ENCODE measurements at places on chromosomes 7 and 10.
A peak's percentile ranks its signal among the peaks of the same experiment; 100 is the strongest.

GRCh38 chr7:9028012-9028411 is 594.6 kb downstream of the NXPH1 start:
- no peak for DNase-seq

DNA sequence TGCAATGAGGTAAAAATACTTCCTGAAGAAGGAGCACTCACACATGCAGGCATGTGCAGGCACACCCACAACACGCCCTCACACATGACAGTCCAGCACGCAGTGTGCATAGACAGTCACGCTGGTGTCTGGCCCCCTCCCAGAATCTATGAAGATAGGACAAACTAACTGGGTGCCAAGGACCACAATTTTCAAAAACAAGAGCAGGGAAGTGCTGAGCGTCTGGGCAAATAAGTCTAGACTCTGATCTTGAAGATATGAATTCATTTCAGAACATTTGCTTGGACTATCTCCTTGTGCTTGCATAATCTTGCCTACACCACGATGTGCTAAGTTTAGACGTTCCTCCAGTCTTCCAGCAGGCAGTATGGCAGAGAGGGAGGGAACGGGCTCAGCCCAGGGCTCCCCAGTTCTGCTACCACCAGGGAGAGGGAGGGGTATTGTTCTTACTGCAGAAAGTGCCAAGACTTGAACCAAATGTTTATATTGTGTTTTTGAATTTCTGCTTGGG is 276.5 kb upstream of the KLF6 start:
- no peak for DNase-seq

- no peak for DNase-seq
Observed at GRCh38 chr7:80139236-80139635, 4.6 kb downstream of the GNAI1 start.

- DNase-seq = no peak
Observed at GRCh38 chr7:43462836-43463235, 120.1 kb upstream of the STK17A start.

GRCh38 chr10:3807928-3808496 is 23.0 kb upstream of the KLF6 start:
- no peak for DNase-seq

- DNase-seq = no peak
Observed at GRCh38 chr10:10830293-10830986, 187.2 kb upstream of the CELF2 start.

- DNase-seq = no peak
Observed at GRCh38 chr10:22436526-22436892, 91.2 kb downstream of the SPAG6 start.

GRCh38 chr10:116073001-116073400 is 200.0 kb downstream of the GFRA1 start:
- DNase-seq = no peak

GRCh38 chr10:25504306-25504705 is 329.5 kb downstream of the GPR158 start:
- DNase-seq = no peak

DNA sequence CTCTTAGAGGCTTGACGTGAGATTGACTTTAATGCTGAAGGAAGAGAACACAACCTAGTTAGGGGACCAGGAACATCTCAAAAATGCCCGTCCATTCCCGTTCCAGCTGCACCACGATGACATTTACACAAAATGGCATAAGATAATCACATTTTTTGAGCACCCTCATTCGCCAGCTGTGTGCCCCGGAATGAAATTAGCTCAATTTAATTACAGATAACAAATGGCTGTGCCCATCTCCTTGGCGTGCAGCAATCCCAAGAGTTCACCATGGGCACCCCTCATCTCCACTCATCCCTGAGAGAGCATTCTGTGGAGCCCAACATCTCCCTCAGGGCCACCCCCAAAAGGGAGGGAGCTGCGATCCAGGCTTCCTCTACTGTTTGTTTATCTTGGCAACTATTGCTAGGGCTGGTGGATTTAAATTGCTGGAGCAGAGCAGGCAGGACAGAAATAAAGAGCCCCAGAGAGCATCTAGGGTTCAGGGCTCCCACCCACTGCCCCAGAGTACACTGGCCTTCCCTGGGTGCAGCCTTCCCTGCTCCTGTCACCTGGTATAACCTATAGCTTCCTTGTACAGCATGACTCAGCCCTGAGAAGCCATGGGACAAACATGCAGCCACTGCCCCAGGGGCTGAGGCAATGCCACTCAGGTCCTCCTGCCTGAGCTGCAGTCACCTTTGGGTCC is 263.5 kb downstream of the ZEB1 start:
- DNase-seq = no peak

- DNase-seq = no peak
Observed at GRCh38 chr7:115924411-115924810, 106.2 kb downstream of the TFEC start.

GRCh38 chr7:133234961-133235875 is 17.7 kb upstream of the EXOC4 start:
- DNase-seq = no peak

DNA sequence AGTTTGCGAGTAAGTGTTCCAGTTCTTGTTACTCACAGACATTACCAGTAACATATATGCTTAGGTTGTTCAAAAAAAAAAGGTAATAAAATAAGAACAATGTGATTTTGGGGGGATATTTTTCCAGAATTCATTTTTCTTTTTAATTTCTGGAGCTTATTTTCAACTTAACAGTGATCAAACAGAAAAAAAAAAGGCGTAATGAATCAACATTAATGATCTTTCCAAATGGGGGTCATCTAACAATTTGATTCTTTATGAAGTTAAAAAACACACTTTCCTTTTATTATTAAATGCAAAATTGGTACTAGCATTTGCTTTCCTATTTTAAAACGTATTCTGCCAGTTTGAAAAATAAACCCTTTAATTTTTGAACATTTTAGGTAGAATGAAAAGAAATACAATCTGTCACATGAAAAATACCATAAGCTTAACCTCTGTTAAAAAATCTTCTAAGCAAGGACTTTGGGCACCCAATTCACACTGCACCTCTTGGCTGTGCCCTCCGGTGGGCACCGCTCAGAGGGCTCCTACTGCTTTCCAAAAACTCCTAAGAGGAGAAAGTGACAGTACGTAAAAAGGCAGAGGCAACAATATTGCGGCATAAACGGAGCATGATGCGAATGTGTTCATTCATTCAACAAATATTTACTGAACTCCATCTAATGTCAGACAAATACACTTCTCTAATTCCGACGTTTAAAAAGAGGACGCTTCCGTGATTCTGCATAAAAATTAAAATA is 32.6 kb downstream of the CNPY1 start:
- no peak for DNase-seq

GRCh38 chr7:76397409-76398183 is 11.9 kb downstream of the SSC4D start:
- DNase-seq = peak; percentile 75

DNA sequence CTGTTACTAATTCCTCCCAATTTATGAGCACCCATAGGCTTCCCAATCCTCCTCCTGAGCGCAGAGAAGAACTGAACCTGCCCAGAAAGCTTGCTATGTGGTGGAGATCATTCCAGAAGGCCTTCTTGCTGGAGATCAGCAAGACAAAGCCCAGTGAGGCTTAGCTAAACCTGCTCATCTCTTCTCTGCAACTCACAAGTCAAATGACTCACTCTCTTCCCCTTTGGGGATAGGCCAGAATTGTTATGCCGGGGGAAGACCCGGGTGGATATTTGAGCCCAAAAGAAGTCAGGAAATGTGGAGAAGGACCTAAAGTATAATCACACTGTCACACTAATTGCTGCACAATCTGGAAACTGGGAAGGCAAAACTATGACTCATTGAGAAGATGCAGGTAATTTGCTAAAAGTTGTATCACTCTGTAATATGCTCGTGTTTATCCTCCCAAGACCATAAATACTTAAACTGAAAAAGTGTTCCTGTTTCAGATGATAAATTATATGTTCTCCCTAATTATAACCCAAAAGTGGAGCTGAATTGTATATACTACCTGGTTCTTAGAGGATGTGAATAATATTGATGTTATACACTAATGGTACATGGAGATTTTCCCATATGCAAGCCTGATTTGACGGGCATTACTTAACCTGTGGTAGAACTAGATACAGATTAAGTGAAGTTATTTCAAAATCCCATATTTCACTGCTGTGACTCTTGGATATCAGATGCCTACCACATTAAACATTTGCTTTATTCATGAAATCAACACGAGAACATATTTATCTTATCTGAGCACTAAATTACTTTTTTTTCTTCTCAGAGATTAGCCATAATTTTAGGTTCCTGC is 6.4 kb downstream of the NEBL start:
- DNase-seq = no peak

DNA sequence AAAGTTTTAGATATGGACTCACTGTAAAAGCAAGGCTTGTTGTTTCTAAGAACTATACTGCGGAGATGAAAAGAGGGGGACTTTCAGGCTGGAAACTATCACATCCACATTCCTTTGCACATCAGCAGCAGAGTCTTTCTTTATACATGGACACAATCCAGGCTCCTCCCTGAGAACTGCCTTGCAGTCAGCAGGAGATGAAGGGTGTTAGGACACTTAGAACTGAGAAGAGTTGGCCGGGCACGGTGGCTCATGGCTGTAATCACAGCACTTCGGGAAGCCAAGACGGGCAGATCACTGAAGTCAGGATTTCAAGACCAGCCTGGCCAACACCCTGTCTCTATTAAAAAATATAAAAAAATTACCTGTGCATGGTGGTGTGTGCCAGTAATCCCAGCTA is 9.7 kb upstream of the GARS1 start:
- no peak for DNase-seq

DNA sequence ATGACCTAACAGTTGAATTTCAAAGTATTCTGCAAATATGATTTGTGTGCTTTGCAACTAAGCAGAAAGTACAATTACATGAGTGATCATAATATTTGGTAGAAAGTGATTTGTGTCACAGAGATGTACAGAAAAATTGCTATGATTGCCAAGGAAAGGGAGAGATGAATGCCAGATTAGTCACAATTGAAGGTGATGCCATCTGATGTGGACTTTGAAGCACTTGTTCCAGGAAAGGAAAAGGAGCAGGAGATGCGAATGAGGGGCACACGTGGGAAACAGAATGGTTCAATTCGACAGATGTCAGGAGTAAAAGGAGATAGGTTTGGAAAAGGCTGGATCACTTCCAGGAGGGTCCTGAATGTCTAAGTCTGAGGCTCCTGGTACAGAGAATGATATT is 153.1 kb upstream of the LAMB4 start:
- no peak for DNase-seq

DNA sequence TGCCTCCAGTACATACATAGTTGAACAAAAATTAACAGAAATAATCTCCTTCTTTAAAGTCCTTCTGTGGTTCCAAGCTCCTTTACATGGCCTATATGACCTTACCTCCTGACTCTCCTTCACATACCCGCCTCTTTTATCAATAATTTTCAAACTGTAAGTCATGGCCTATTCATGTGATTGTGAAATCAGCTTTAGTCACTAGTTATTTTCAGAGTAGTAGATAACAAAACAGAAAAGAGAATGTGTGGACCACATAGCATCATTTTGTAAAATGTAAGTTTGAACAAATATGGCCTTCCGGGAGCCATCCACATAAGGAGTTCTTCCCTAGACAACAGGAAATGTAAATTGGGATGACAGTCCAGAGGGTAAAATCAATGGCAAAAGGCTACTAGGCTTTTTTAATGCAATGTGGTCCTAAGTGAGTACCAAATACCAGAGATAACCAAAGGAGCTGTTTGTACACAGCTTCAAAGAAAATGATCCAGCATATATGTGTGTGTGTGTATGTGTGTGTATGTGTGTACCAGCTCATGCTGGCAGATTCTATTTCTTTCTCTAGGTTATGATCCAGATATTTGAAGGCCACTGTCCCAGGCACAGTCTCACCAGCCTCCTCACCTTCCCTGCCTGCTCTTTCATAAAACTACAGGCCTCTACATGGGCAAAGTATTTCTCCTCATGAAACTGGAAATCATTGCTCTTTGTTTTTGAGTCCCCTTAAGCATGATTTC is 12.3 kb upstream of the FAM133B start:
- no peak for DNase-seq

DNA sequence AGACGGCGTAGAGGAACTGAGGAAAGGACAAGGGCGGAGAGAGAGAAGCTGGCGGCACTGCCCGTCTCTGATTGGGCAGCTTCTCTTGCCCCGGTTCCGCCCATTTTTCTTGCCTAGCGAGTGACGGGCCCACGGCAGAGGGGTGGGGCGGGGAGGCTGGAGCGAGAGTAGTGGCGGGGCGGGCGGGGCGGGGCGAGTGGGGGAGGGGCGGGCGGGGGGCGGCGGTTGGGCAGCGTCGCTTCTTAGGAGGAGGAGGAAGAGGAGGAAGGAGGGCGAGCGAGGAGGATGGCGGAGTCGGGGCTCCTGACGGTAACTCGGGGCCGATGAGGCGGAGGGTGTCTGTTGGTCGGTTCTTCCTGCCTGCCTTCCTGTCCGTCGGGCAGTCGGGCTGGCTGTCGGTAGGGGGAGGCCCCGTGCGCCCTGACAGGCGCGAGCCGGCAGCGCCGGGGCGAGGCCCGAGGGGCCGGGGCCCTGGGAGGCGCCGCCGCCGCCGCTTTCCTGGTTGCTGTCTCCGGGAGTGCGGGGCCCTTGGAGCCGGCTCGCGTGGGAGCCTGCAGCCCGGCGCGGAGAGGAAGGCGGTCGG is at the start of gene SHOC2:
Gene SHOC2, plus strand, starts transcription at position 256 of the 583 bp plus-strand sequence. CDS start 44,755 bp downstream, outside the sequence.
- DNase-seq = peak; percentile 86

- no peak for DNase-seq
Observed at GRCh38 chr10:92208157-92208720, 82.6 kb downstream of the CPEB3 start.

- no peak for DNase-seq
Observed at GRCh38 chr10:23478570-23478969, 39.7 kb downstream of the OTUD1 start.

- no peak for DNase-seq
Observed at GRCh38 chr10:22005763-22006162, 2.2 kb upstream of the DNAJC1 start.

DNA sequence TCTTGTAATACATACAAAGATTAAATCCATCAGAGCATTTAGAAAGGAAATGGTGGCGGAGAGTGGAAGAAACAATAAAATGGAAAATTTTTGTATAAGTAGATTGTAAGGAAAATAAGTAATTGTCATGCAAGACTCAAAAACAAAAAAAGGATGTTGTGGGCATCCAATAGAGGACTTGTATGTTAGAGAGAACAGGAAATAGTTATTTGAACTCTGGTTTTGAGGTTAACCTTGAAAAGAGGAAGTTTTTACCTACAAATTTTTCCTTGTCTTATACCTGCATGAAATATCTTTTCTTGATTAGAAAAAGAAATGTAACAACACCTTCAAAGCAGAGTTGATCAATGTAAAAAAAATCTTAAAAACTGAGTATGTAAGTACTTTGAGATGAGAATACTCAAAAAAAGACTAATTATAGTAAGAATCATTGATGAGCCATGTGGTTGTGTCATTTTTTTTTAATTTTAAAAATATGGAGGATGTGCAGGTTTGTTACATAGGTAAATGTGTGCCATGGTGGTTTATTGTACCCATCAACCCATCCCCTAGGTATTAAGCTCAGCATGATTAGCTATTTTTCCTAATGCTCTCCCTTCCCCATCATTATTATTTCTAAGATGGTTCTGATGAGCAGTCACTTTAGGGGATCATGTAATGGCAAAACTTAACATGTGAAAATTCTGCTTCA is 11.9 kb downstream of the TMEM106B start:
- DNase-seq = no peak

- no peak for DNase-seq
Observed at GRCh38 chr7:6256677-6257535, 15.5 kb downstream of the CYTH3 start.
